ENCODE measurements at places on chromosomes 7 and 10.

GRCh38 chr7:16447876-16448275, 17.7 kb downstream of the SOSTDC1 start:
- DNase-seq = no peak

DNA sequence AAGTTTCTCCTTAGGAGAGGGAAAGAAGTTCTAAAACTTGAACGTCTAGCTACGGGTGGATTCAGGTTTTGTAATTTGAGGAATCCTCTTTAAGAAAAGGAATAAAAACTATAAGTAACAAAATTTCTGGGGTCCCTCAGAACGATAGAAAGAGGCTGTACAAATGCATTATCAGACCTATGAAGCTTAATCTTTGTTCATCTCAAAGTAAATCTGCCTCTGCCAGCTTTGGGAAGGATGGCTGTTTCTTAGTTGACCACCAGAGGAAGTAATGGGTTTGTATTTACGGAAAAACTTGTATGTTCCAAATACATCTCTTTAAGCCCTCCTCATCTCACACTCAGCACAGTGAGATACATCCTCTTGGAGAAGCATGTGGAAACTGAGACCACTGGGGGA, 864 bp downstream of the PSTK start:
- DNase-seq = no peak

DNA sequence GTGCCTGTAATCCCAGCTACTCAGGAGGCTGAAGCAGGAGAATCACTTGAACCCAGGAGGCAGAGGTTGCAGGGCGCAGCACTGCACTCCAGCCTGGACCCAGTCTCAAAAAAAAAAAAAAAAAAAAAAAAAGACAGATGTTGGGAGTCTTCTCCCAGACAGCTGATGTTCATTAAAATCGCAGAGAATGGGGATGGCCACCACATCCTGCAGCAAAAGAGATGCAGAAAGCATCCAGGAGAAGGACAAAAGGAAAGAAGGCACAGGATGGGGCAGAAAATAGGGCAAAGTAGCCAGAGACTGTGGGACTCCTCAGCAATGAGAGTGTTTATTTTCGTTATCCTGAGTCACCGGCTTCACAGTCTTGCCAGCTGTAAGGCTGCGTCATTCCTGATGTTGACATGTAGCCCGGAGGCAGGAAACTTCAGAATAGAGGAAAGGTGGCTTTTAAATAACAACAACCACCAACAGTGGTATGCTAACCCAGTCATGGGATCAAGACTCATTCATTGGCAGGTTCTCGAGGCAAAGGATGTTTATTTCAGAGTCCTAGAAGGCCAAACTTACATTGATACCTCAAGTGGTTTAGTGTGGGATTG, 149.5 kb upstream of the SVIL start:
- DNase-seq = peak; percentile 100

DNA sequence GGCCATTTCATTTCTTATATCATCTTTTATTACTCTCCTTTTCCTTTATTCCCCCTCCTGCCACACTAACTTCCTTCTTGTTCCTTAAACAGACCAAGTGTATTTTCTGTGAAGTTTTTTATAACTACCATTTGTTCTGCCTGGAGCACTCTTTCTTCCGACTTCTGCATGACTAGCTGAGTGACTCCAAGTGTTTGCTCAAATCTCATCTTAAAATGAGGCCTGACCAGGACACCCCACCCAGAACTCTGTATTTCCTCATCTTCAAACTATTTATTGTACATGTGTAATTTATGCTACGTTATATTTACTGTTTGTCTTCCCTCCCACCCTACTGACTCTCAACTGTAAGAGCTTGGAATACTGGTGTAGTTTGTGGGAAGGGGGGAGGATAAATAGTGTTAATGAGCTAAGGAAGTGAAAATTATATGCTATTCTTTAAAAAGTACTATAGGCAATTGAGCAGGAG, 3.2 kb downstream of the MINDY3 start:
- DNase-seq = no peak

DNA sequence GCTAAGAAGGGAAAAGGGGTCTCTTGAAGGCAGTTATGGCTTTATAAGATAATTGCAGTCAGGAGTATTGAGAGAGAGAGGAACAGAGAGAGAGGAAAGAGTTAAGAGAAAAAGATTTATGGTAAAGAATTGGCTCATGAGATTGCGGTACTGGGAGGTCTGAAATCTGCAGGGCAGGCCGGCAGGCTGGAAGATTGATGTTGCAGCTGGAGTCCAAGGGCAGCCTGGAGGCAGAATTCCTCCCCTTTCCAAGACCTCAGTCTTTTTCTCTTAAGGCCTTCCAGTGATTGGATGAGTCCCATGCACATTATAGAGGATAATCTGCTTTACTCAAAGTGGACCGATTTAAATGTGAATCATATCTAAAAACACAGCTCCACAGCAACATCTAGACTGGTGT, 68.4 kb downstream of the HACD1 start:
- DNase-seq = no peak

DNA sequence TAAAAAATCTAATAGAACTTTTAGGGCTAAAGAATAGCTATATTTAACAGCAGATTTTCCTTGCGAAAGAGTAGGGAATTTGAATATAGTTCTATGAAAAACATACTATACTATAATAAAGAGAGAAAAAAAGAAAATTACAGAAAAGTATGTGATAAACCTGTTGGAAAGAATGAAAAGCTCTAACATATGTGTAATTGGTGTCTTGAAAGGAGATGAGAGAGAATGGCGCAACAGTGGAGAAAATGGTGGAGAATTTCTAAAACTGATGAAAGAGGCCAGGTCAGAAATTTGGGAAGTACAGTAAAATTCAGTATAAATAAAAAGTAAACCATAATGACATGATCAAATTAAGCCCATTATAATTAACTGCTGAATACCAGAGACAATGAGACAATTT, 20.8 kb upstream of the CACNA2D1 start:
- DNase-seq = no peak

GRCh38 chr10:11451640-11452260, 159.7 kb downstream of the USP6NL start:
- DNase-seq = no peak

DNA sequence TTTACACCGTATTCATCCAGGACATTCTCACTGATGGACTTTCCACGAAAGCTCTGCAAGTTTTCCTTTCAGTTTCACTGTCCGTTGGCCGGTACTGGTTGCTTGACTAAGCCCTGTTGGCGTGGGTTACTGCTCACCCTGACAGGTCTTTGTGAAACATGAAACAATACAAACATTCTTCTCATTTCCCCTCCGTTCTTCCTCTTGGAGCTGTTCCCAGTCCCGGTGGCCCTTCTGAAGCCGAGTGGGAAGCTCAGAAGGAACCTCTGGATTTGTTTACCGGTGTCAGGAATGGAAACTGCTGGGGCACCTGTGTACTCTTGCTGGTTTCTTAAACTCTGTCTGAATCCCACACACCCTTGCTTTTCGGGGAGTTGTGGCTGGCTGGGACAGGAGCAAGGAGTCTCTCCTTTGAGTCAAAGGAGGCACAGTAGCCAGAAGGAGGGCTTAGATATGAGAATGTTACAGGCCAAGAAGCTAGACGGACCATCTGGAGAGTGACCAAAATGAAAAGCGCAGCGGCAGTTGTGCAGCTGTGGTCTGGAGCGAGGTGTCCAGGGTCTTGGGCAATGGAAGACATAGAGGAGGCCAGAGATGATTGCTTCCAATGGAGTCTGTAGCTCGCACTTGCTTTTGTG, 45.7 kb downstream of the LYZL2 start:
- DNase-seq = peak; percentile 27

DNA sequence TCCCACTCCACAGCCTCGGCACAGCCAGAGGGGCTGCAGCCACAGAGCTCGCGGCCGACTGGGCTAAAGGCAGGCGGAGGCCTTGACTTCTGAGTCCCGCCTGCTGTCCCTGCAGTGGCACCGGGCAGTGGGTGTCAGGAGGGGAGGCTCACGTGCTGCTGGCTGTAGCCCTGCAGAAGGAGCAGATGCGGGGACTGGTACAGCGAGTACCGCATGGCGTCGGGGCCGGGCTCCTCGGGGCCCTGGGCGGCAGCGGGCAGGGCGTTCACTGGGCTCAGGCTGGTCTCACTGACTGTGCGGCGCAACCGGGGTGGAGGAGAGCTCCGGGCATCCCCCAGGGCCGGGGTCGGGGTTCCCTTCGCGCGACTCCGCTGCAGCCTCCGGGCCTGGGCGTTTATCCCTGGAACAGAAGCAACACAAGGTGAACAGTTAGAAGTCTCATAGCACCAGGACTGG, 25.6 kb downstream of the PAPOLB start:
- DNase-seq = no peak

DNA sequence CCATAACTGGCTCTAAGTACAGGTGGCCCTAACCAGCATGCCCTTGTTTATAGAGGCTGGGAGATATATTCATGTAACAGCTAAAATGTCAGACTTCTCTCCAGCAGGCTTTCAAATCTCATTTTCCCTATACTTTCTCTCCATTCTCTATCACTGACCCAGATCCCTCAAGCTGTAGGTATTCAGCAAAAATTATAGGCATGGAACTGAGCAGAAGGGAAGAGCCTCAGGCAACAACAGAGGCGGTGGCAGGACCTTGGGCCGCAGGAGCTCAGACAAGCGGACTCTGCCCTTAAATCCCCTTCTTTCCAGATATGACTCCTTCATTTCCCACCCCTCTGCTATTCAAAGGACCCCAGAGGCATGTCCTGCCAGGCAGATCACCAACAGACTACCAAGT, 417.4 kb downstream of the PLXNA4 start:
- DNase-seq = no peak

GRCh38 chr10:113067501-113067900, 117.5 kb downstream of the TCF7L2 start:
- DNase-seq = no peak
